Motor neuron (in vitro differentiated cells): ENCODE measurements at places on chromosomes 7 and 10.

- no peak for ATAC-seq
These were observed 16.7 kb downstream of the FAM107B start for GRCh38 chr10:14757986-14758385.

DNA sequence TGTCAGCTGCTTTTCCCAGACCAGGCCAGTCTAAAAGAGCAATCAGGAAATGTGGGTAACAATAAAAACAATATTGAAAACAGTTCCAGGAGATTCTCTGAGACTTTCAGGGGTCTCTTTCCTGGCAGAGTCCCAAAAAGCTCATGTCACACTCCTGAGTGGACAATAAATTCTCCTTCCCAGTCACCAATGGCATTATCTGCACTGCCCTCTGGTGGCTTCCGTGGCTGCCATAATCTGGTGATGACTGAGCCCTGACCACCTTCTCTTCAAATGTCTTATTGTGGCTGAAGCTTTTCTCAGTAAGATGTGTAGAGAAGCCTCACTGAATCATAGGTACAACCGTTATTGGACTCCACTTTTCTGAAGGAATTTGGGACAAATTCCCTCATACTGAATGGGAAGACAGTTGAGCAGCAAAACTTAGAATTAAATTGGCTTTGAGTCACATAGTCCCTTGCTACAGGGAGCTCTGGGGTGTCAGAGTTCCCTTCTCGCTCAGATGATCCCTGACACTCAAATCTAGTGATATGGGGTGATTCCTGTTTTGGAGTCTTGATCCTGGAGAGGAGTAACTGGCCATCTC, 24.4 kb upstream of the ASAH2 start:
- ATAC-seq = no peak

- ATAC-seq = no peak
These were observed 92.9 kb upstream of the STK17A start for GRCh38 chr7:43490016-43490415.

- no peak for ATAC-seq
These were observed 143.0 kb downstream of the BUB3 start for GRCh38 chr10:123297175-123297574.

- ATAC-seq = peak; percentile 56
These were observed 24.5 kb upstream of the GTF2IRD1 start for GRCh38 chr7:74429153-74429747.

GRCh38 chr7:19775578-19775977, 2.2 kb upstream of the TMEM196 start:
- no peak for ATAC-seq

- ATAC-seq = no peak
These were observed 9.4 kb downstream of the ZCWPW1 start for GRCh38 chr7:100418930-100419659.

DNA sequence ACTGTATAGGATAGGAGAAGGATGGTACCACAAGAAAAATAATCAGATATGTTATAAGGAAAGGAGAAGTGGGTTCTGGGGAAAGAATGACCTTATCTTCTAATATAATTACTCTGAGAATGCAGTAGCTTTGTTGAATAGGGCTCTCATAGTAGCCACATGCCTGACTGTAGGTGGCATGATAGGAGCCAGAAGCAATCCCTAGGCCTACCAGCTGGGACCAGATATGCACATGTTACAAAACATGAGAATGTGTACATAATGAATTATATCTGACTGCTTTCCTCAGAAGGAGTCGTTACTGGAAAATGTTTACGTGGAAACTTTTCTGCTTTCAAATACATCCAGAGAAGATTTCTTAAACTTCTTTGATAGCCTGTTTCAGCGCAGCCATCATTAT, 53.2 kb upstream of the FAM3C start:
- no peak for ATAC-seq

DNA sequence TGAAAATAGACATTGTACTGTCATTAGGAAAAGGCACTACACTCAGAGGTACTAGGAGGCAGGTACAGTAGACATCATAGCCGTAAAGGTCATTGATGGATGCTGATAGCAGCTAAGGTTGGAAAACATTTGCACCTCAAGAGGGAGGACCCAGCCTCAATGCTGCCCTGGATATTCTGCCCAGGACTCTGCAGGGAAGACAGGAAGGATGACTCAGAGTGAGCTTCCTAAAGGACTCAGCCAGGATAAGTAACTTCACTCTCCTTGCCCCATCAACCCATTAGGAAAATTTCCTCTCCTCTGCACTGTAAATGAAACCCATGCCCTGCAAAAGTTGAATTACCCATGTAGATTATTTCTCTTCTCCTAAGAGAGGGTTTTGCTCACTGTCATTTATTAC, 617.9 kb upstream of the MKI67 start:
- peak; percentile 16 for ATAC-seq

DNA sequence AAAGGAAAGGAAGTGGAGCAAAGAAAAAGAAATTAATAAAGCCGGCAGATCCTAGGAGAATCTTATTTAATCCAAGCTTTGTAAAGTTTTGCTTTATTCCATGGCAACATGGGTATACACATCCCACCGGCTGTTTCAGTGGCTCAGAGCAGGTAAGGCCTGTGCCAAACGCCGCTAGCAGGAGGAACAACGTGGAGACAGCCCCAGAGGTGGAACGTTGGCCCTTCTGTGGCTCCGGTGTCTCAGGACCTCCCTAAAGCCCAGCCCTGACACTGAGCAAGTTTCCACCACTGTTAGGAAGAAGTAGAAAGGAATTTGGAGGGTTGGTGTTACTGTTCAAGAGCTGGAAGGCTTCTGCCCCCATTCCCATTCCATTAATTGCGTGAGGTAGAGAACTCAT, 52.0 kb downstream of the EGFR start:
- no peak for ATAC-seq

GRCh38 chr10:21281765-21282484, 243.6 kb downstream of the SKIDA1 start:
- peak; percentile 57 for ATAC-seq

GRCh38 chr7:106802589-106802988, 62.5 kb upstream of the PIK3CG start:
- ATAC-seq = no peak

DNA sequence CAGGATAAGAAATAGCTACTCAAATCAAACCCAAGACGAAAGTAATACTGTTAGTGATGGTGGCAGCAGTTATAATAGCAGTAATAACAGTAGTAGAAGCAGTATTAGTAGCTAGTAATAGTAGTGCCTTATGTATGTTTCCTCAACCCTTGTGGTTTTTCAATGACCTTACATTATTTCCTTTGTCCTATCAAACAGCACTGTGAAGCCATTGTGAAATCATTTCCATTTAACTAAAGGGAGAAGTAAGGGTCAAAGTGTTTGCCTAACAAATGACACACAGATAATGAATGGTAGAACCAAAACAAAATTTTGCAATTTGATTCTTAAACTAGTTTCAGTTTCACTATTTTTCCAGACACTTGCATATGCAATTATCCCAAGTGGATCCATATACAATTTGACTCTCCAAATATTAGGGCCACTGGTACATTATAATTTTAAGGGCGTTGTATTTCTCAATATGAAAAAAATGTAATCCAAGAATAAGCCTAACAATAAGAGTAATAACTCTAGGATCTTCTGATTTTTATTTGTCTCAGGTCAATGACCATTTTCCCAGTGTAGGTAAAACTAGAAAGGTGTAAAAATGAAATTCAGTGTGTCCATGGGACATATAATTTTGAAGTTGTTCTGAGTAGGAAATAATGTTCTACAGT, 33.7 kb upstream of the TMEM26 start:
- ATAC-seq = no peak

DNA sequence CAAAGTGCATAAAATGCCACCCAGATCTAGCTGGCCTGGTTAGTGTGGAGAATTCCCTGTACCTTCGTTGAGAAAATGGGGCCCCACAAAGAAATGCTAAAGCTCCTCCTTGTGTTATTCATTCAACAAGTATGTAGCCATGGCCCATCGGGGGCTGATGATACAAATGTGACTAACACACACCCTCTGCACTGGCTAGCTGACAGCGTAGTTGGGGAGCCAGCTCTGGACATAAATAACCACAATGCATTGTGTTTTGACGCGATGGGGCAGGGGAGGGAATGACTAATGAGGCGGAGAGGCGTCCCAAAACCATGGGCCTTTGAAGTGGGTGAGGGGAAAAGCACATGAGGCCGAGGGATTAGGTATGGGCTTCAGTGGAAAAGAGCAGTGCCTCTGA, 28.2 kb upstream of the ASL start:
- ATAC-seq = no peak

DNA sequence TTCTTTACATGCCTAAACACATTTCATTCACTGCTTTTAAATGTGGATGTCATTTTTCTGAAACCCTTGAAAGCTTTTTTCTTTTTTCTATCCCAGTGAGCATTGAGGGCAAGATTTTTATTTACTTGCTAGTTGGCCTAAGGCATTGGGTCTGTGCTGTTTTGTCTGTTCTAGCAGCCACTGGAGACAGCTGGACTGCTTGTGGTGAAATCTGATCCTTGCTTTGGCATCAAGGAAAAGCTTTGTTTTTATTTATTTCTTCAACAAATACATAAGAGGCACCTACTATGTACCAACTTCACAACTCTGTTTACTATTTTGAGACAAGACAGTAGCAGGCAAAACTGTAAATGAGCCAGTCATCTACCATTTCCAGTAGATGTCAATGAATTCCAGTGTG, 28.4 kb upstream of the PDLIM1 start:
- no peak for ATAC-seq

DNA sequence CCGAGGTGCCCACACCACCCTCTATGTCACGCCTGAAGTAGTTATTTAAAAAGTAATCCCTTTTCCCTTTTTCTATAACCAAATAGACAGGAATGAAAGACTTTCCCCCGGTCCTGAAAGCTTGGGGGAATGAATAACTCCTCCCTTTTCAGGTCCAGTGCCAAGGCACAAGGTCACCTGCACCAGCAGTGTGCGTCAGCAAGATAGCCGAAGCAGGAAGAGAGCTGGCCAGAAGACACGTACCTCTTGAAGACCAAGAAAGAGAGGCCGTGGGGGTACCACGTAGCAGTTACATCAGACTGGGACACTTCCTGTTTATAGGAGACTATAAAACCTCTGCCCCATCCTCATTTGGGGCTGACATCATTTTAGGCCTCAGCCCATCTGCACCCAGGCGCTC, 10.7 kb upstream of the AKR1B1 start:
- ATAC-seq = no peak
